Spleen (tissue), 13 donors: ENCODE measurements at places on chromosomes 13 and 19. TPM values are rescaled to one million over a fixed set of nuclear protein-coding genes. Genes with fewer than 3 reads are reported as not detected.

Gene ZNF154
- total RNA-seq = 15.3 TPM

Gene INSR
- 467 TPM for total RNA-seq

Gene CYP4F12
- total RNA-seq = 4.2 TPM

Gene IRS2
- 15.3 TPM for total RNA-seq

Gene CCDC194
- not detected for total RNA-seq

Gene ZNF729
- not detected for total RNA-seq

Gene MTUS2
- total RNA-seq = 0.85 TPM

Gene ZNF99
- total RNA-seq = 0.22 TPM

Gene CYP2A7
- not detected for total RNA-seq

Gene POU2F2
- 34.7 TPM for total RNA-seq

Gene CLDND2
- total RNA-seq = 2.5 TPM

Gene ZNF471
- 3.3 TPM for total RNA-seq

Gene ELSPBP1
- not detected for total RNA-seq
